ENCODE measurements at places on chromosomes 2 and 18.

GRCh38 chr2:192288295-192288694 is 93.6 kb upstream of the TMEFF2 start:
- no peak for DNase-seq

DNA sequence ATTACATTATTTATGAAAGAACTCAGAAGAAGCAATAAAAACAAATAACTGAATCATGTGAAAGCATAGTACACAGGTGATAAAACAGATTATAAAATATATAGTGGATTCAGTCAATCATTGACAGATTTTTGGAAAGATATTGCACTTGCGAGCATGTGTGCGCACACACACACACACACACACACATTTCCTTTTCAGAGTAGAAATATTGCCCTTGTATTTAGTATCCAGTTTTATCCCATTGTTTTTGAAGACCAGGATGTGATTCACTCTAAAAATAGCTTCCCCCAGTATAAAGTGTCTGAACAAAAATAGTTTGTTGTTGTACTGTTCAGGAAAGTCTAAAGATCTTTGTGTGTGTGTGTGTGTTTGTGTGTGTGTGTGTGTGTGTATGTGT is 145.5 kb downstream of the CALCRL start:
- DNase-seq, result peak; percentile 69

DNA sequence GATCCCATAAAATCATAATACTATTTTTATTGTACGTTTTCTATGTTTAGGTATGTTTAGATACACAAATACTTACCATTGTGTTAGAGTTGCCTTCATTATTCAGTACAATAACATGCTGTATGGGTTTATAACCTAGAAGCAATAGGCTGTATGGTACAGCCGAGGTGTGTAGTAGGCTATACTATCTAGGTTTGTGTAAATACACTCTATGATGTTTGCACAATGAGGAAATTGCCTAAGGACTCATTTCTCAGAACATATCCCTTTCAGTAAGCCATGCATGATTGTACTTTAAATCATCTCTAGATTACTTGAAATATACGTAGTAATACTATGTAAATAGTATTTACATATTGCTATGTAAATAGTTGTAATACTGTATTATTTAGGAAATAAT is 156.7 kb downstream of the CDCA7 start:
- DNase-seq, result no peak

GRCh38 chr2:20737505-20737904 is 70.6 kb downstream of the GDF7 start:
- no peak for DNase-seq

DNA sequence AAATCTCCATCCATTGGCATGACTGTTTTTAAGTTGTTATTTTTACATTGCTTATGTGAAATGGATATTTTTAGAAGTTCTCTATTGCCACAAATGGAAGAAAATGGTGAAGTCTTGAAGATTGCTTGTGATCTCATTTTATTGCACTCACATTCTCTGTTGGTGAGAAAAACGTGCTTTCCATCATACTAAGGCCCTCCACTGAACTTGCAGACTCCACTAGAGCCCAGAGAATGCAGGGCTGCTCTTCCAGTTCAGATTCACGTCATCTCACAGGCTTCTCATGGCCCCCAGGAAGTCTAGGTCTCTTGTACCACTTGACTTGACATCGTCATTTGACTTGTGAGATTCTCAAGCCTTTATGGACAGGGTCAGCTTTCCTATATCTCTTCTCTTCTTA is 254.8 kb upstream of the COPS8 start:
- no peak for DNase-seq

DNA sequence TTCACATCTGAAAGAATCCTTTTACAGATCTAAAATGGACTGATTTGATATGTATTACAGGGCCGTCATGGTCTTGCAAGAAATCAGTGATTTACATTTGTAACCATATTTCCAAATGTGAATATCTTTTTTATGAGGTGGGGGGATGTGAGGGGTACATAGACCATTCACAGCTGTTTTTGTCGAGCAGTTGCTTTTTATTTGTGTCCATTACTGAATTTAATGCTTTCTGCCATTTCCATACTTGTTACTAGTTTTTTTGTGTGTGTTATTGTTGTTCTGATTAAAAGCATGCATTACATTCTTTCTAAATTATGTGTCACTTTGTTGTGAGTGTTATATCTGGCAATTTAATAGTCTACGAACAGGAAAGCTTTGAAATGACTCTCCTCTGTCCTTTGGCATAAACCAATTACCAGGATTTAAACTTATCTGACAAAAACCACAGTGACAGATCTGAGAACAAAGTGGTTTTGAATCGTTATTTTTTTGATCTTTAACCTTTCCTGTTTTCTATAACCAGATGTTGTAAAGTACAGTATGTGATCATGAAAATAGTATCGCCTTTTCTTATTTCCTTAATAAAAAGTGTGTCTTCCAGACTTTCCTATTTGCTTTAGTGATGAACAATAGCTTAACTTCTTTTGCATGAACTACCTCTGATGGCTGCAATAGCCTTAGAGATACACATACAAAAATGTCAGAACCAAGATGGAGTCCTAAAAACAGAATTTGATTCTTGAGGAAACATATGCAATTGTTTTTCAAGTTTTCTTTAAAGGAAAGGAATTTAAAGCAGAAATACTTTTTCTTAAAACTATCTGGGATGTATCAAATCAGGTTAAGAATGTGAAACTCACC is 354.2 kb upstream of the ACVR2A start:
- DNase-seq, result no peak

DNA sequence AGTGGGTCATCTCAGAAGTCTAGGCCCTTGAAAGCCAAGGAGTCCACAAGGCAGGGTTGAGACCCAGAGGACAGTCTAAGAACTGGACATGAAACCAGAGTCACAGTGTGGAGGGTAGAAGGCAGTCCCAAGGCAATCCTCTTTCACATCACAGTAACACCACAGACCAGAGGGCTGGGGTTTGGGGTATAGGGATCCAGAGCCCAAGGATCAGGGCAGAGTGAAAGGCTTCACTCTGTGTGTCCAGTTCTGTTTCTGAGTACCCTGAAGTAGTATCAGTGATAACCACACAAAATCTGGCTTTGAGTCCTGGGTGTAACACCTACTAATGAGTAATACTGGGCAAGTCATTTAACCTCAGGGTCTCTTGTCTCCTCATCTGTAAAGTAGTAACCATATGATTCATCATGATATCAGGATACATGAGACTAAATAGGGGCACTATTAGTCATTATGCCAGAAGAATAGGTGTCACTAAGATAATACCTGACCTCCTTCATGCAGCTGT is 91.0 kb downstream of the ICA1L start:
- DNase-seq, result peak; percentile 52

DNA sequence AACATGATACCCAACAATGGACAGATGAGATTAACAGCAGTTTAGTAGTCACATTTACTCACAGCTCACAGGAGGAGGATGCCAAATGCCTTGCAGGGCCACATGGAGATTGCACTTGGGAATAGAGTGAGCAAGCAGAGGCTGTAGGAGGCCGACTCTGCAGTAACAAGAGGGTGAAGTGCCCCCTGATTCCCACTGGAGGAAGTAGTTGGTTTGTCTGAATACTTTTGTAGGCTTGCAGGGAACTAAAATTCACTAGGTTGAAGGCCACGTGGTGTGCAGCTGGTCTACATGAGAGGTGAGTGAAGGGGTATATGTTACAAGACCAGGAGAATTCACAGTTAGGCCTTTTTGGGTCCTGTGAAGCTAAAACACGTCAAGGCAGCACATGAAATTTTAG is 419.3 kb upstream of the TNP1 start:
- peak; percentile 52 for DNase-seq

DNA sequence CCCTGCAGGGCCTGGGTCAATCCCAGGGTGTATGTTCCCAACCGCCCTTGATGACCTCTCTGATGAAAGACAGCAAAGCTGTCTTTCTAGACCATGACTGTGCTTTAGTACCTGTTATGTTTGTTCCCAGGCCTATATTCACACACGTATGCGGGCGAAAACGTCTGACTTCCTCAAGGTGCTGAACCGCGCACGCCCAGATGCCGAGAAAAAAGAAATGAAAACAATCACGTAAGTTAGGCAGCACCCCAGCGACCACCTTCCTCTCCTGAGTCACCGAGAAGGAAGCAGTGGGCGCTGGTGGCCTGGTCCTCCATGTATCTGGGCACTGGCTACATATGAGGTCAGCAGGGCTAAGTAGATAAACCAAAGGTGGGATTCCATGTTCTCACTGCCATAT is 11.1 kb upstream of the GPBAR1 start:
- DNase-seq, result no peak

- peak; percentile 88 for DNase-seq
These were observed 27.7 kb downstream of the SMAD7 start for GRCh38 chr18:48922801-48923730.

DNA sequence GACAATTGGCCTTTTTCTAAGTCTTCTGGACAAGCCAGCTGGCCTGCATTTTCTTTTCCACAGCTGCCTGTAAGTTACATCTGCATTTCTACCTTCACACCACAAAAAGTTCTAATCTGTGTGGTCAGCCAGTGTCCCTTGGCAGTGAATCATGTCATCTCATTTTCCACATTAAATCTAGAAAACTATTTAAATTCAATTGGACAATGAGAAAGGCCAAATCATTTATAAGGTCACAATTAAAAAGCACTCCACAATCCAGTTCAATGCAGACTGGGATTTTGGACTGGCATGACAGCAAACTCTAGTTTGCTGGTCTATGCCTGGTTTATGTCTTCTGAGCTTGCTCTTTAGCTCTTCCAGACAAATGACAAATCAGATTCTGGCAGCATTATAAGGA is 494.2 kb upstream of the SPHKAP start:
- peak; percentile 83 for DNase-seq
